Neural progenitor cell (in vitro differentiated cells): ENCODE measurements at places on chromosomes 2 and 18.

GRCh38 chr2:6948677-6949351 lies 31.6 kb downstream of the RNF144A start:
- no peak for DNase-seq

DNA sequence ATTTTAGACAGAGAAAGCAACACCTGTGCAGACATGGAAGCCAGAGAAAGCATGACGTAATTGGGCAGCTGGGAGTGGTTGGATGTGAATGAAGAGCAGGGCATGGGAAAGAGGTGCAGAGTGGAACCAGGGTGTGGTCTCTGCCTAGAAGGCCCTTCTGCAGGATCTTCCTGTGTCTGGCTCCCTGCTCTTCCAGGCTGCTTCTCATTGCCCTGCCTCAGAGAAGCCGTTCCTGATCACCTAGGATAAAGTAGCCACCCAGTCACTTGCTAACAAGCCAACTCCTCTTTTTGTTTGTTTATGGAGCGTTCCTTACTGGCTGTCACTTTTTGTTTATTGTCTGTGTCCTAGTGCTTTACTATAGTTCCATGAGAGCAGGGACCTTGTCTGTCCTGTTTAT lies 28.5 kb downstream of the GALNT1 start:
- no peak for DNase-seq

- peak; percentile 80 for DNase-seq
Measured at GRCh38 chr2:8252997-8253694, 428.7 kb upstream of the ID2 start.

GRCh38 chr2:143607231-143608062 lies 478.2 kb downstream of the ARHGAP15 start:
- DNase-seq, result peak; percentile 39

GRCh38 chr2:142153601-142154000 lies 22.8 kb upstream of the LRP1B start:
- DNase-seq, result no peak
